CD4-positive, alpha-beta T cell (primary cell): ENCODE measurements at places on chromosomes 11 and 22.
A peak's percentile ranks its signal among the peaks of the same experiment; 100 is the strongest.

DNA sequence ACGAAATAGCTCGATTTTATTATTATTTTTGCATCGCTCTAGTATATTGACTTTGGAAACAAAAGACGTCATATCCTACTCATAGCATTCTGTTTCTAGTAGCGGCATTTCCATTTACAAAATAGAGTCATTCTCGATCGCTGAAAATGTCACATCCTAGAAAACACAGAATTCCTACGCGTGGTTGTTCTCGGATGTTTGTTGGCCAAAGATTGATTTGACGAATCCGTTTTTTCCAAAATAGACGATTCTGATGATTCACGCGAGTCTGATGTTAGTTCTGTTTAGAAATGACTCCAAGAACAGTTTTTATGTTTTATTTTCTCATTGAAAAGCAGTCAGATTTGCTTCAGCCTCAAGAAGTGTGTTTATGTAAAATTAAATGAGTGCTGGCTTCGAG lies 47.6 kb downstream of the SMIM38 start:
- no peak for DNase-seq

DNA sequence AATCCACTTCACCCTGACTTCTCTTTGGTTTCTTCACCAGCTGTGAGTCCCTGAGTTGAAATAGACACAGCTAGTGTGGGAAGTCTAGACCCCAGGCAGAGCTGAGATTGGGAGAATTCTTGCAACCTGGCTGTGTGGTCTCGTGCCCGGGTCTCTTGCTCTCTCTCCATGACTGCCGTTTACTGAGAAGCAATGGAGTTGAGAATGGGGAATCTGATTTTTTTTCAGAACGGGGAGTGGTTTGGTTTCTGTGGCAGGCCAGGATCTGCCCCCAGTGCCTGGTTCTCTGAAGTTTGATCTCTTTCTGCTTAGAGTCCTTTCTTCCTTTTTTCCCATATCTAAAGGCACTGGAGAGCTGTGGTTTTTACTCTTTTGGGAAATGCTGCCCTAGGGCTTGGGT lies 1.5 kb downstream of the SIDT2 start:
- DNase-seq, result no peak

DNA sequence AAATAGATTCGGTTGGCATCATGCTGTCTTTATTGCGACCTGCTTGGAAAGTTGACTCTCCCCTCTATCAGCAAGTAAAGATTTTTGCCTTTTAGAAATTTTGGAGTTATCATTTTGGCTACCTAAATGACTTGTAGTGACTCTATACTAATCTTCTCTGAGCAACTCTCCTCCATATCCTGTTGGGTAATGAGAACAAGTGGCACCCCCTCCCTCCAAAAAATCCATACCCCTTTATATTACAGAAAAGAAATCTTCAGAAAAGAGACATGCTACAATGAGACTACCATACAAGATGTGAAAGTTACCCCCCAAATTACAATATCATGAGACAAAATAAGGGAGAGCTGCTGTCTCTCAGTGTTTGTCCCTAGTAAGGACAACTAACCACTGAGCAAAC lies 1.2 kb downstream of the JAML start:
- no peak for DNase-seq

GRCh38 chr22:45896964-45897538 lies 79.9 kb downstream of the WNT7B start:
- no peak for DNase-seq

GRCh38 chr11:77525455-77526091 lies 51.7 kb upstream of the PAK1 start:
- DNase-seq, result no peak

DNA sequence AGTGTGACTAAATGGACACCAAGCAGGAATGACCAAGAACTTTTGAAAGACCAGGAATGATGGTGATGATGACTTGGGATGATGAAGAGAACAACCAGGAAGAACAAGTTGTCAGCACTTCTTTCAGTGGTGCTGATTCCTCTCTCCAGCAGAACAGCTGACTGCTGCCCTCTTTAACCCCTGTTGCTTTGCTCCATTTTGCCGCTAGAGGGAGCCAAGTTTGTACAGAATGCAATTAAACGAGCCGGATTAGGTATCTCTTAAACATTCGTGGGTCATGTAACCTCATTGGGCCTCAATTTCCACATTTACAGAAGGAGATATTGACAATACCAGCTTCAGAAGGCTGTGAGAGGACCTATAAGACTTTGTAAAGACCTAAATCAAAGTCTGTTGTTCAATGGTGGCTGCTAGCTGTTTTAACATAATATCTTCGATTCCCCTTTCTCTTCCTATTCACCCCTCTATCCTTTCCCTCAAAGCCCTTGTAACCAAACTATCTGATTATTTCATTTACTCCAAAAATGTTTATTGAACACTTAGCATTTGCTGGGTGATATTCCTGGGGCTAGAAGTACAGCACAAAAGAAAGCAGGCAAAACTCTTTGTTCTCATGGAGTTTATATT lies 1.9 kb downstream of the OR4S1 start:
- peak; percentile 57 for DNase-seq

DNA sequence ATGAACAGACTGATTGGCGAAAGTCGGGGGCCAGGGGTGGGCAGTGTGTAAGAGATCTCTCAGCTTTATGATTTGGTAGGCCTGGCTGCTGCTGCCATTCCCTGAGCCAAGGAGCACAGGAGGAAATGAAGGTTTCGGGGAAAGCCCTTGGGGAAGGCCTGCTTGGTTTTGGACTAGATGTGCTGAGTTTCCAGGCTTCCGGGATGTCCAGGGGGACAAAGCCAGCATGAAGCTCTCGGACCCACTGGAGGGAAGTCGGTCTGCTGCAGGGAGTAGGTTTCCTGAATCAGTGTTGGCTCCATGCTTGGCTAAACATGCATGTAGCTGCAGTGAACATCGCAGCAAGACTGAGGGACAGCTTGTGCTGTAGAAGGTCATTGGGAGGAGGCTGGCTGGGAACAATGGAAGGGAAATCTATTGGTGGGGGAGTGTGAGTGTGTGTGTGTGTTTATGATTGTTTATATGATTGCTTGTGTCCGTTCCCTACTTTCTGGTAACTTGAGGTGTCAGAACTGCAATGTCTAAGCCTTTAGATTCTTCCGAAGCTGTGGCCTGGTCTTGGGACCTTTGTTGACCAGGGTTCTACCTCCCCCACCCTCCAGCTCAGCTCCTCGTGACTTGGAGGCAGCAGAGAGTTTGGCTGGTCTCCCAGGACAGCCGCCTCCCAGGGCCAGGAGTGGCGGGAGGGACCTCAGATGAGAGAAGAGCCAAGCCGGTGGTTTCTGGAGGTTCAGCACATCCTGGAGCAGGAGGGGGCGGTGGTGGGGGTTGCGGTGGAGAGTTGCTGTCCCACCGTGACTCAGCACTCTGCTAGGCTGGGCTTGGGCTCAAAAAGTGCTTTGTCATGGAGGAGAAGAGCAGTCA lies 4.0 kb upstream of the FTH1 start:
- peak; percentile 82 for DNase-seq

GRCh38 chr11:8532475-8532874 lies 61.6 kb downstream of the STK33 start:
- no peak for DNase-seq
